ENCODE measurements at places on chromosomes 1 and 21.

DNA sequence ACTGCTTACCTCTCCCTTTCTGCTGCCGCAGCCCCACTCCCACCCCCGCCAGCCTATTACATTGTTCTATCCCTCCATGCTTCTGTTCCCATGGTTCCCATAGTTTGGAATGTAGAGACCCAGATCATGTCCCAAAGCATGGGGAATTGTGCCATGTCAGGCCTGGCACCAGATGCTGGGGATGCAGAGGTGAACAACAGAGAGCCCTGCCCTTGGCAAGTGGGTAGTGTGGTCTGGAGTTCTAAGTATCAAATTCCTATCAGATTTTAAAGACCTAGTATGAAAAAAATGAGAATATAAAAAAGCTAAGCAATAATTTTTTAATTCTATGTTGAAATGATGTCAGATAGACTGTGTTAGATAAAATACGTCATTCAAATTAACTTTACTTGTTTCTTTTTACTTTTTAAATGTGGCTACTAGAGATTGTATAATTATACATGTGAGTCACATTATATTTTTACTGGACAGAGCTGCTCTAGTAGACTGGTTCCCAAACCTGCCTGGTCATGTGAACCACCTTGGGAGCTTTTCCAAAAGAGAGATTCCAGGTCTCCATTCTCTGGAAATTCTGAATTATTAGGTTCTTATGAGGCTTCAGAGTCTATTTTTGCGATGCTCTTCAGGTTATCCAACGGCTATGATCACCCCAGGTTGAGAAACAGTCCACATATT lies 113.0 kb upstream of the DAB1 start:
- no peak for DNase-seq

GRCh38 chr1:228727681-228728171 lies 7.6 kb upstream of the RHOU start:
- DNase-seq = no peak

- DNase-seq = no peak
These were observed 23.5 kb downstream of the SYT6 start for GRCh38 chr1:114130213-114130612.

DNA sequence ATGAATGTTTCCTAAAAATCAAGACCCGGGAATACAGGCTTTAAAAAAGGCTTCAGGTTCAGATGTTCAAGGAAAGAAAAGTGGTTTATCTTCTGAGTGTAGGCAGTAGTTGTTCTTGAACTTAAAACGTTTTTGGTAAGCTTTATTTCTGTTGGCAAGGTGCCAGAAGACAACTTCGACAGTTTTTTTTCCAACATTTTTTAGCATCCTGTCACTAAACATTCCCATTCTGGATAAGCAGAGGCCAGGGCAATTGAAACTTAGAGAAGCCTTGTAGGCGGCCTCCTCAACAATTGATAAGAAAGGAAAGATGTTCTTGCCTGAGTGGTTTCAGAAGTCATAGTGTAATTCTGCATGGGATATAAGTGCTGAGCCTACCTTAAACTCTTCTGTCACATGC lies 66.7 kb downstream of the PATJ start:
- DNase-seq = no peak

GRCh38 chr1:23967871-23968270 lies 8.2 kb downstream of the PNRC2 start:
- no peak for DNase-seq

DNA sequence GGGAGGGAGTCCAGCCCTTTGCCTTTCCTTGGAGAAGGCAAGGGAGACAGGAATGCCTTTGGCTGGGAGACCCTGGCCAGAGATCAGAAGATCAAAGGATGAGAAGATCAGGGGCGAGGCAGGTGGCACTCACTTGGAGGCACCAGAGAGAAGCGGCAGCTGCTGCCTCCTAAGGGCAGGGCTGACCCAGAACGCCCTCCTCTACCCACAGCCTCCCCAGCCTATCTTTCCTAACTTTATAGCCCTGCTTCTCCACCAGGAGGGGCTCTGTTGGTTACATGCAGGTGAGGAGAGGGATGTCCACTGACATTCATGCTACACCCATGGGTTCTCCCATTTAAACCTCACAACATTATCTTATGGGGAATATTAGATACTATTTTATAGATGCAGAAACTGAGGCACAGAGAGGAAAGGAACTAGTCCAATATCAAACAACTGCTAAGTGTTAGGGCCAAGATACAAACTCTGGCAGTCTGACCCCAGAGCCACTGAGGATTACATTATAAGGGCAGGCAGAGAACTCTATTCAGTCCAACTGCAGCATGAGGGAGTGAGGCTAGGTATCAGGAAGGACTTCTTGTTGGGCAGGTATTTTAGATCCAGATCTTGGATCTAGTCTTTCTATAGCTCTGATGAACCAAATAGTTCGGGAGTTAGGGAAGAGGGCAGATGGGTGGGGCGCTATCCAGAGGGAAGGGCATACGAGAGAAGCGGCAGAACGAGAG lies 19.9 kb downstream of the LGR6 start:
- DNase-seq = no peak

DNA sequence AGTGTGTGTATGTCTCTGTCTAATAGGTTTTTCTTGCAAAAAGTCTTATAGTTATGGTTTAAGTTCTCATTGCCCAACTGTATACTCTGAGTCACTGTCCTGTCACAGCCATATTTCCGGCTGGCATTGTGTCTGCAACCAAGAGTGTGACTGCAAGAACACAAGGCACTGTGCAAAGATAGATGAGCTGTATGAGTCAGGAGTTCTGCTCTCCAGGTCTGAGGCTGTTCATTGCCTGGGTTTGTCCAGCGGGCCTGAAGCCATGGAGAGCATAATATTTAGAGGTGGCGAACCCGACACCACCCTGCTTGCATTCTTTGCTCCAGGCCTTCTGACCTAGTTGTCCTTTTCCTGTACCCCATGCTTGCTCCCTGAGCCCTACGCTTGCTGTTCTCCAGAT lies 50.9 kb upstream of the CNIH3 start:
- DNase-seq = no peak

GRCh38 chr1:112043901-112044300 lies 54.4 kb upstream of the KCND3 start:
- no peak for DNase-seq

- no peak for DNase-seq
These were observed 38.6 kb downstream of the C21orf91 start for GRCh38 chr21:17780539-17780938.

GRCh38 chr1:114346480-114347029 lies 164.4 kb downstream of the TRIM33 start:
- DNase-seq = peak; percentile 72

GRCh38 chr1:37666241-37666867 lies 26.0 kb upstream of the CDCA8 start:
- DNase-seq = no peak

DNA sequence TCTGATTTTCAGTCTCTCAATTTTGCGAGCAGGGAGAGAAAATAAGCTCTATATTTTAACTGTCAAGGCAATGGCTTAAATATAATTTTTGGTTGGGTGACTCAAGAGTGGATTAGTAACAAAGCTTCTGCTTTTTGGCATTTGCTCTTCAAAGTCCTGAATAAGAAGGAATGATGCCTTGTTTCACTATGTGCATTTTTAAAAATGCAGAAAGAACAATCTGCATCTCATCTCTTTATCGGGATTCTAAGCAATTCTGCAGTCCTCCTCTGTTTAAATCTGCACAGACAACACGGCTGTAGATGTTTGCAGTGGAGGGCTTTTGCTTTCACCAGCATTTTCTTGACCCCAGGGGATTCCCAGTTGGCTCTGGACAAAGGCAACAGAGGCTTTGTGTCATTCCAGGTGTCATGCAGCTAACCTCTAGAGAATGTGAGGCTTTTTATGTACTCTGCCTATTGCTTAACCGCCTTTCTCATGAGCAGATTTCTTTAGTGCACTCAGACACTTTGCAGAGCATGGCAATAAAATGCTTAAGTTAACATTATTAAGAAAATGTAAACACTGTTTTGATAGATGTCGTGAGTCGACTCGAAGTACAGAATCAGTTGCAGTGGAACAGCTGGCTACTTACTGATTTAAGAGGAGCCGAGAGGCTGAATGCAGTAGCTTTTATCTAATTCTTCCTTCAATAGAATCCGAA lies 783.2 kb upstream of the NEGR1 start:
- DNase-seq = peak; percentile 59

- no peak for DNase-seq
These were observed 201.7 kb downstream of the NUF2 start for GRCh38 chr1:163523375-163524029.

DNA sequence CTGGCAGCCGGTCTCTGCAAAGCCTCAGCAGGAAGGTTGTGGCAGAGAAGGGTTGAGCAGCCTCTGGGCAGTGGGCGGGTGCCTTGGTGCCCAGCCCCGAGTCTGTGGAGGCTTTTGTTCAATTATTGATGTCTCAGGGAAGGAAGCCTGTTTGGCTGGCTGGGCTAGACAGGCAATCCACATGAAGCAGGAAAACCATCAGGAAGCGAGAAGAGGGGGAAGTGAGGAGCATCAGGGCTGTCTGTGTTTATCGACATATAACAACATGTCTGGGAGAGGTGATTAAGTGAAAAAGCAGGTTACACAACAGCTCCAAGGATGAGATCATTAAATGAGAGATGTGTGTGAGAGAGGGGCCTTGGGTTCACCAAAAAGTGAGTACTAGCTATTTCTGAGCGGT lies 105.4 kb downstream of the UBE2U start:
- DNase-seq = no peak

GRCh38 chr1:111227851-111228747 lies 586 bp downstream of the CHI3L2 start:
- DNase-seq = no peak

DNA sequence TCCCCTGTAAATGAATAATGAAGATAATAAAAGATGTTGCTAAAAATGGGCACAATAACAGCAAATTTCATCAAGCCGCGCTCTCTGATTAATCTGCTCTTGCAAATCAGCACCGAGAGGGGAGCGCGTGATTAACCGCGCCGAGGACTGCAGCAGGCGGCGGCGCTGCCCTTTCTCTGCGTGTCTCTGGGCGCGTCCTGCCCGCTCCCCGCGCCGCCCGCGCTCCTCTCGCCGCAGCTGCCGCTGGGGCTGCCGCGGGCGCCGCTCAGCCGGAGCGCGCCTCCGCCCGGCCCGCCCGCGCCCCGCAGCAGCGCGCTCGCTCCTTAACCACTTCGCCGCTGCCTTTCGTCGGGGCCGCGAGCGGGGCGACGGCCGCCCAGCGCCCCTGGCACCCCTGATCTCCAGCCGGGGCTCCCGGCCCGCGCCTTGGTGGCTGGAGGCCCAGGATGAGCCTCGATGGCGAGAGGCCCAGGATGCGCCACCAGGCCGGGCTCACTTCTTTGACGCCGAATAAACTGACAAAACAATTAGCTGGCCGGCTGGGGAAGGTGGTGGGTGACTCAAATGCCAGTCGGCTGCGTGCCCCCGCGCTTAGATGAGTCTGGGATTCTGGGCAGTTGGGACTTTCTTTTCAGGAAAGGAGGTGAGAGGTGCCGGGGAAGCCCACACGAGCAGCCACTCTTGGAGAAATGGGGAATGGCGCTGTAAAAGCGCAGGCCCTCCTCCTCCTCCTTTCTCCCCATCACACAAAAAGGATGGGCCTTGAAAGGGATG lies 221.4 kb upstream of the PKN2 start:
- DNase-seq = no peak

GRCh38 chr1:237219751-237220642 lies 178.0 kb downstream of the RYR2 start:
- no peak for DNase-seq

DNA sequence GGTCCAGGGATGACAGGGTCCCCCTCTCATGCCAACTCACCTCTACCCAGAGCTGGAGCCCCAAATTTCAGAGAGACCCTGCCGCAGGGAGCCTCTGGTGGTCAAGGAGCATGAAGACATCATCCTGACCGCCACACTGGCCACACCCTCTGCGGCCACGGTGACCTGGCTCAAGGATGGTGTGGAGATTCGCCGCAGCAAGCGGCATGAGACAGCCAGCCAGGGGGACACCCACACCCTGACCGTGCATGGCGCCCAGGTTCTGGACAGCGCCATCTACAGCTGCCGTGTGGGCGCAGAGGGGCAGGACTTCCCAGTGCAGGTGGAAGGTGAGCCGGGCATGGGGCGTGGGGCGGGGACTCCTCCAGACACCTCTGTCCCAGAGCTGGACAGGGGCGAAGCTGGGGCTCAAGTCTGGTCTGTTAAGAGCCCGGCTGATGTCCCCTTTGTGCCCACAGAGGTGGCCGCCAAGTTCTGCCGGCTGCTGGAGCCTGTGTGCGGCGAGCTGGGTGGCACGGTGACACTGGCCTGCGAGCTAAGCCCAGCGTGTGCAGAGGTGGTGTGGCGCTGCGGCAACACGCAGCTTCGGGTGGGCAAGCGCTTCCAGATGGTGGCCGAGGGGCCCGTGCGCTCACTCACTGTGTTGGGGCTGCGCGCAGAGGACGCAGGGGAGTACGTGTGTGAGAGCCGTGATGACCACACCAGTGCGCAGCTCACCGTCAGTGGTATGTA lies 66.0 kb downstream of the OBSCN start:
- no peak for DNase-seq

- DNase-seq = no peak
These were observed 521.9 kb upstream of the RGS18 start for GRCh38 chr1:191636345-191636744.

DNA sequence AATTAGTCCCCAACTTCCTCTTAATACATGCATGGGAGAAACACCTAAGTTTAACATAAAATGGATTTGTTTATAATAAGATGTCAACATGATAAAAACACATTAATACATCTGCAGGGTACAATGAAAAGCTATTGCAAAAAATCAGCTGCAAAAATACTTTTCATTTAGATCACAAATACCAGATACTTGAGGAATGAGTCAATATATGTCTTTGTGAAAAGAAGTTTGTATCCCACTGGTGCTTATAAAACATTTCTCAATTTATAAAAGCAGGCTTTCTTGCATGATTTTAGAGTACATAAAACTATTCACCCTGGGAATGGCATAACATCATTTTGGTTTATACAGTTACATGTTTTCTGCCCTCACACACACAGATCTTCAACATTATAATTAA lies 18.6 kb upstream of the PRKAA2 start:
- no peak for DNase-seq

GRCh38 chr1:223741861-223742260 lies 29.5 kb downstream of the CAPN2 start:
- no peak for DNase-seq

- DNase-seq = no peak
These were observed 66.0 kb upstream of the SCYL3 start for GRCh38 chr1:169959686-169960085.
